Stimulated activated CD4-positive, alpha-beta T cell treated with anti-CD3 and anti-CD28 coated beads, Interleukin-4, amount 100 ng/mL, for 4 hours (primary cell): ENCODE measurements at places on chromosomes 1 and 21.
A peak's percentile ranks its signal among the peaks of the same experiment; 100 is the strongest.

DNA sequence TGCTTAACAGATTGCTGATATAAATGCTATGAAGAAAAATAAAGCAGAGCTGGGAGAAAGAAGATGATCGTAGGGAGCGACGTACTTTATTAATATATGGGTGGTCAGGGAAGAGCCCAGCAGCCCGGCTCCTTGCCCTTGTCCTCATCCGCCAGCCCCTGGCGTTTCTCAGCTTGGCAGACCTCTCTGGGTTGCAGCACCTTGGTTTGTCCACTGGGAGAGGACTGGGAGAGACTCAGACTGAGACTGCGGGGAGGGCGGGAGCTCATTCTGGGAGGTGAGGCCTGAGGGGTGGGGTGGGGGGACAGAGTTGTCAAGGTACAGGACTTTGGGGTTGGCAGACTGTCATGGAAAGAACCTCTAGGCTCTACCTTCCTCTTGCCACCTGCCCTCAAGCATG is 3.3 kb upstream of the S100A3 start:
- no peak for DNase-seq

DNA sequence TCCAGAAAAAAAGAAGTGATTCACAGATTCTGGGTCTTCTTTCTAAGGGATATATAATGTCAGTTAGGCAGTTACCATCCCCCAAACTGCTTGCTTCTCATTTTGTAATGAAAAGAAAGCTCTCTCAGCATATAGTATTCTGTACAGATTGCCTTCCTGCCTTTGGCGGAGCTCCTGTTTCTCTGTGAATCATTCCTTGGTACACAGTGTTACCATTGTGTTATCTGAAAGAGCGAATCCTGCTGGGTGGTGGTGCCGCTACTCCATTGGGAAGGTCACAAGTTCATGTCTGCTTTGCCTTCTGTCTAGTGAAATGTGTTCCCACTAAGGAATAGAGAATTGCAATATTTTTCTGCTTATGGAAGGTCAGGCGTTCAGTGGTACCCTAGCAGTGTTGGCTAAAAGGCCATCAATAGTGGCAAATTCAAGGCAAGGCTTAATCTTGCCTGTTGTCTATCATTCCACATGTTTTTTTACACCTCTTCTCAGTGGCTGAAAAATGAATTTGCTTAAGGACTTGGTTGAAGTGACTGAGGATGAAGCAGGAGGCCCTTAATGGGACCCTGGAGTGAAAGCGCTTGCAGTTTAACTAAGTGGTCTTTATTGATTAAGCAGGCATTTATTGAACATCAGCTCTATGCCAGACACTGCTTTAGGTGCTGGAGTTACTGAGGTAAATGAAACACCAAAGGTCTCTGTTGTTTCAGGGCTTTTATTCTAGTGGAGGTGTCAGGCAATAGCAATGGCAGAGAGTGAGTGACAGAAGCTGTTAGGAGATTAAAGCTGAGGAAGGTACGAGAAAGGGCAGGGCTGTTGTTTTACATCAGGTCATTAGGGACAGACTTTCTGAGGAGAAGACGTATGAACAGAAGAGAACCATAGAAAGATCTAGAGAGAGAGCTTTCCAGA is 186.7 kb downstream of the PDE4B start:
- DNase-seq: no peak

DNA sequence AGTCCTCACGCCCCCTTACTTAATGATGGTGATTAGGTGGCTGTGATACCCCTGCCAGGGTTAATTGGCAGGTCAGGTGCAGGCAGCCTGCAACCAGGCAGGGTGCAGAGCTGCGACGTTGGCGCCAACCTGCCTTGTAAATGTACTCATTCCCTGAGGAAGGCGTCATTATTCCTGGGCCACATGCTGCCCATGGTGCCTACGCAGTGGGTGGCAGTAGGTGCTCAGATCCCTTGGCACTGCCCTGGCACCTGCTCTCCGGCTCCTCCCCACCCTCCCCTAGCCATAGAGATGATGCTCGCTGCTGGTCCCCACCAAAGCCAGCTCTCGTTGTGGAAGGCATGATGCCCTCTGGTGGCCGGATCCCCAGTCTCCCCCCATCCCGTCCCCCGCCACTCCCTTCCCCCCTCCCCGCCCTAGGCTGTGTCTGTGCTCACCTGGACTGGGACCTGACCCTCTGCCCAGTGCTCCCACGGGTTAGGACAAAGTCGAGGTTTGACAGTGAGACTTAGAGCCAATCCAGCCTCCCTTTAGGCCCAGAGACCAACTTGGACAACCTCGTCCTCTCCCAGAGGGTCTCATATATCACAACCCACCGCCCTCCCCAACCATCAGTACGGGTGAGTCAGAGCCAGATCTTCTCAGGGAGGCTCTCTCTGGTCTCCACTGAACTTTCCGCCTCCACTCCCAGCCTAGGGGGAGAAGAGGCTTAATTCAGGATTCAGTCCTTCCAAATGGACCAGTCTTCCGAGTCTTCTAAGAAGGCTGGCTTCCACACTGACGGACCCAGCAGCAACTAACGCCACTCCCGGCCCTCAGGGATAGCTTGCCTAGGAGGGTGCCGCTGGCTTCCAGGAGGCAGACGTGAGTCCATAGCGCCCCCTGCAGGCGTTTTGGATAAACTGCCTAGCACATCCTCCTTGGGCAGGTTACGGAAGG is 5.7 kb downstream of the KRTCAP2 start:
- peak; percentile 75 for DNase-seq

DNA sequence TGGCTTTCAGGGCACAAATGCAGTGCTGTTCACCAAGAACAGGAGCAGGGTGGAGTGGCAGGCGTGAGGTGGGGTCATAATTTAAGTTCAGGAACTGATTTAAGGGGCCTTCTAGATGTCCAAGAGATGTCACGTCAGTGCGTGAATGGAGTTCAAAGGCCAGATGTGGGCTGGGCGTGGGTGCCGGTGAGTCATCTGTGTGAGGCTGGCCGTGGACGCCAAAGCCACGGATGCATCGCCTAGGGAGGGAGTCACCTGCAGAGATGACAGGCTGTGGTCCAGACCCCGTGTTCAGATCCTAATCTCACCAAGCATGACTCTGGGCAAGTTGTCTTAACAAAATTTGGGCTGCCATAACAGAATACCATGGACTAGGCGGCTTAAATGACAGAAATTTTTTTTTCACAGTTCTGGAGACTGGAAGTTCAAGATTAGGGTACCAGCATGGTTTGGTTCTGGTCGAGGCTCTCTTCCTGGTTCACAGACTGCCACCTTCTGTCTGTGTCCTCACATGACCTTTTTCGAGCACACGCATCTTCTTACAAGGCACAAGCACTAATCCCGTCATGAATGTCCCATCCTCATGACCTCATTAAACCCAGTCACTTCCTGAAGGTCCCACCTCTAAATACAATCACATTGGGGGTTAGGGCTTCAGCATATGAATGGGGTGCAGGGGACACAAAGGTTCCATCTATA is 109.6 kb downstream of the PRDM2 start:
- DNase-seq: no peak

DNA sequence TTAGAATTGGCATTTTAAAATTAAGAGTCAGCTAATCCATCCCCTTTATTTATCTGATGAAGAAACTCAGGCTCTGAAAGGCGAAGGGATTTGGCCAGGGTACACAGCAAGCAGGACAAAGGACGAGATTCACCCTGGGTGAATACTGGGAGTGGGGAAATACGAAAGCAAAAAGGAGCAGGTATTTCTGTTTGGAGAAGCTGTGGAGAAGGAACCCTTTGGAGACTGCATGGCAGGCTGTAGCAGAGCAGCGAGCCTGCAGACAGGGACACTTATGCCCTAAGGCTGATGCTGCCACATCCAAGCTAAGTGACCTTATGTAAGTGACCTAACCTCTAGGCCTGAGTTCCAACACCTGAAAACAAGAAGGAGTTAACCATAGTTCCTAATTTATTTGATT is 207.2 kb upstream of the C1orf87 start:
- no peak for DNase-seq

GRCh38 chr1:18714404-18715175 is 83.9 kb downstream of the PAX7 start:
- DNase-seq: no peak

GRCh38 chr1:198649968-198650338 is 11.1 kb downstream of the PTPRC start:
- no peak for DNase-seq

- peak; percentile 39 for DNase-seq
Measured at GRCh38 chr1:28887419-28887834, 26.9 kb upstream of the EPB41 start.

DNA sequence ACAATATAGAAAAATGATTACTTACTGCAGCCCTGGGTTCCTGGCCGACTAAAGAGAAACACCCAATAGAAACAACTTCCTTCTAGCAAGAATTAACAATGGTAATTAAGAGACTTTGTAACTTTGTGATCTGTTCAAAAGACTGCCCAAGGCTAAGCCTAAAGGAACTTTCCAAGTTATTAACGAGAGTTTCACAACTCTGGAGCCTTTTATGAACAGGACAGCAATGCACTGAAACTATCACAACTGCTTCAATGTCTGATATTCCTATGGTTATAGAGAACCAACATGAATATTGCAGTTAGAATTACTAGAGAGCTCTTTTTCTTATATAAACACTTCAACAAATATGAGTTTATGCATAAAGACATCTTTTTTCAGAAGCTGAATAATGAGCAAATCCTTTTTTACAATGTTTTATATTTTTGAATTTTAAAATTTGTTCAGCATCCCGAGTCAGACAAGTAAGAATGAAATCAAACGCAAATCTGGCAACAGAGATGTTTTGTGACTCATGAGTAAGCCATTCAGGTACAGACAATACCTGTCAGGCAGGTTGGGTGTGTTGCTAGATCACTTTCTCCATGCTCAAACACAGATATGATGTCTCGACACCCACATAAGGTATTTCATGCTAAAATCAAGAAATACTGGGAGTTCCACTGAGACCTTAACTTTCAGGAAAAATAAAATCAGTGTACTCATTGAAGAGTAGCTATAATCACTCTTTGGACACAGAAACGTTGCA is 22.2 kb upstream of the KCNJ15 start:
- DNase-seq: no peak

GRCh38 chr21:37220433-37220980 is 46.6 kb downstream of the VPS26C start:
- DNase-seq: peak; percentile 16

GRCh38 chr1:210692796-210693195 is 364.1 kb downstream of the HHAT start:
- no peak for DNase-seq

GRCh38 chr1:87684713-87685205 is 356.1 kb downstream of the LMO4 start:
- no peak for DNase-seq

DNA sequence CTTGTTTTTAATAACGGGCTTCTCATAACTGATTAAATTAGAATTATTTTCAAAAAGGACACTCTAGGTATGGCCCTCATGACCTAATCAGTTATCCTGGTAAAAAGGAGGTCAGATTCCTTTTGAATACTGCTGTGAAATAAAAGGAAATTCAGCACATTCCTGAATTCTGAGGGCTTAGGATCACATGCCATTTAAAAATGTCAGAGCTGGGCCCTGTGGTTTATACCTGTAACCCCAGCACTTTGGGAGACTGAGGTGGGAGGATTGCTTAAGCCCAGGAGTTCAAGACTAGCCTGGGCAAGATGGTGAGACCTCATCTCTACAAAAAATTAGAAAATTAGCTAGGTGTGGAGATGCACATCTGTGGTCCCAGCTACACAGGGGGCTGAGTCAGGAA is 18.0 kb upstream of the RABGGTB start:
- no peak for DNase-seq
